Activated CD8-positive, alpha-beta T cell treated with anti-CD3 and anti-CD28 coated beads for 36 hours (primary cell): ENCODE measurements at places on chromosomes 2 and 18. TPM values are rescaled to one million over a fixed set of nuclear protein-coding genes. Genes with fewer than 3 reads are reported as not detected.

Gene PRSS56
- total RNA-seq: not detected

Gene MYOM1
- 1.3 TPM for total RNA-seq

Gene CHPF
- total RNA-seq: 18.4 TPM

- peak; percentile 68 for DNase-seq
Observed at GRCh38 chr2:8803658-8804379, 33.6 kb downstream of the KIDINS220 start.

GRCh38 chr2:37833423-37833822 is 91.7 kb upstream of the RMDN2 start:
- DNase-seq: no peak

- DNase-seq: no peak
Observed at GRCh38 chr2:237488901-237489860, 2.1 kb downstream of the MLPH start.

DNA sequence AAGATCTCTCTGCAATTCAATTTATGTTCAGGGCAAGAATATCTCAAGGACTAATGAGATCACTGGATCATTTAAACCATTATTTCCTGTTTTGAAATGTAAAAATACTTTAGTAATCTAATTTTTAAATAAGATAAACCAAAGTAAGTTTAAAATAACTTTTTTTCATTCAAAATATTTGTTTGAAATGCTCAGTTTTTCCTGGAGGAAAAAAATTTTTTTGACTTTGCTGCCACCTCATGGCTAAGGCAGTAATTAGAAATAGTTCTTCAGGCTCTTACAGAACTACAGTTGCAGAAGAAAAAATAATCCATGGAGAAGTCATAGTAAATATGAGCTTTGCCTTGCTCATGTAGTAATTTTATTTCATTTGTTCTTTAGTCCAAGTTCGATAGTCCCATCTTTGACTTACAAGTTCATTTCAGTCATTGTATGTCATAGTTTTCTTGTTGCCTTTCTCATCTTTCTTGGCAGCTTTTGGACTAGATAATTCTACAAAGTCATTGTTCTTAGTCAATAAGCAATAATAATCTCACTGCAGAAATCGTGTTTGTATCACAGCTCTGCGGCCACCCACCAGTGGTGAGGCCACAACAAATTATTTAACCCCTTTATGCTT is 127.4 kb downstream of the DPP4 start:
- DNase-seq: peak; percentile 17
